ENCODE measurements at places on chromosomes 16 and 17.
A peak's percentile ranks its signal among the peaks of the same experiment; 100 is the strongest.

- DNase-seq = no peak
Measured at GRCh38 chr17:65914784-65915342, 277.1 kb downstream of the CEP112 start.

- DNase-seq = no peak
Measured at GRCh38 chr16:80682421-80683070, 121.9 kb downstream of the CDYL2 start.

GRCh38 chr17:81991684-81992305, 14.4 kb downstream of the ASPSCR1 start:
- DNase-seq = no peak

DNA sequence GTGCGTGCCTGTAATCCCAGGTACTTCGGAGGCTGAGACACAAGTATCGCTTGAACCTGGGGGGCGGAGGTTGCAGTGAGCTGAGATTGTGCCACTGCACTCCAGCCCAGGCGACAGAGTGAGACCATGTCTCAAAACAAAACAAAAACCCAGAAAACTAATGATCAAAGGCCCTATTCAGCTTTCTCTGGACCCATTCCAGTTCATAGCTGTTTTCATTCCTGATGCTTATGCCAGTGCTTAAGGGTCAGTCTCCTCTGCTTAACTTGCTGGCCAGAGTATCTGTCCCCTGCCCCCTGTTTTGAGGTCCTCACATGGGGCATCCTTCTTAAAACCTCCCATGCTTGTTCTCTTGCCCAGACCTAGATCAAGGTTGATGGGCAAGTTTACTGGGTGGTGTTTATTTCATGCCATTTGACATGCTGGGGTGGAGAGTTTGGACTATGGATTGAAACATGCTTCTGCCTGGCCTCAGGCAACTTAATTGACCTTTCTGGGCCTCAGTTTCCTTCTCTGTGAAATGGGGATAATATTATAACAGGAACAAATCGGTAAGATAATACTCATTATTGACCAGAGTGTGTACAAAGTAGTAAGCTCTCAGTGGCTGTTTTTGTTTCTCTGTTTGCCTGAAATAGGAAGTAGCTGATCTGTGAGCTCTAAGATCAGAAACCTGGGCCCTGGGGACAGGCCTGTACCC, 369.8 kb downstream of the CPPED1 start:
- DNase-seq = no peak

DNA sequence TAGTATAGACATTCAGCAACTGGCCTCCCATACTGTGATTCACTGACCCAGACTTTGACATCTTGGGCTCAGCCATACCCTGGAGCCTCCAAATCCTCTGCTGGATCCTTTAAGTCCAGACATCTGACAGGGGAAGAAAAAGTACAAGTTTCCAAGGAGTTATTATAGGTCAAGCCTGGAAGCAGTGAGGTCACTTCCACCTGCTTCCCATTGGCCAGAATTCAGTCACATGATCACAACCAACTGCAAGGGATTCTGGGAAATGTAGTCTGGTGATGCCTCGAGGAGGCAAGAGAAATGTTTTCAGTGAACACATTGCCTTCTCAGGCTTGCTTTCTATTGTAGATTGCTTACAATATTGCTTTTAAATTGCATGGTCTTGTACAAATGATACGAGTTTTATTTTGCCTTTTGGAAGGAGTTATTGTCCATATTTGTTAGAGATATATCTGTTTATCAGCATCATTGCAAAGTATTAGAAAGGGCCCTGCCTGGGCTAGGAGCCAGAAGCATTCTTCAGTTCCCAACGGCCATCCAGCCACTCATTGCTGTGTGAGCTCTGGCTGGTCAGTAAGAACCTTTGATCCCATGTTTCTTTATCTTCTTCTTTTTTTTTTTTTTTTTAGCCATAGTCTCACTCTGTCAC, 696.9 kb downstream of the WWOX start:
- DNase-seq = peak; percentile 82

DNA sequence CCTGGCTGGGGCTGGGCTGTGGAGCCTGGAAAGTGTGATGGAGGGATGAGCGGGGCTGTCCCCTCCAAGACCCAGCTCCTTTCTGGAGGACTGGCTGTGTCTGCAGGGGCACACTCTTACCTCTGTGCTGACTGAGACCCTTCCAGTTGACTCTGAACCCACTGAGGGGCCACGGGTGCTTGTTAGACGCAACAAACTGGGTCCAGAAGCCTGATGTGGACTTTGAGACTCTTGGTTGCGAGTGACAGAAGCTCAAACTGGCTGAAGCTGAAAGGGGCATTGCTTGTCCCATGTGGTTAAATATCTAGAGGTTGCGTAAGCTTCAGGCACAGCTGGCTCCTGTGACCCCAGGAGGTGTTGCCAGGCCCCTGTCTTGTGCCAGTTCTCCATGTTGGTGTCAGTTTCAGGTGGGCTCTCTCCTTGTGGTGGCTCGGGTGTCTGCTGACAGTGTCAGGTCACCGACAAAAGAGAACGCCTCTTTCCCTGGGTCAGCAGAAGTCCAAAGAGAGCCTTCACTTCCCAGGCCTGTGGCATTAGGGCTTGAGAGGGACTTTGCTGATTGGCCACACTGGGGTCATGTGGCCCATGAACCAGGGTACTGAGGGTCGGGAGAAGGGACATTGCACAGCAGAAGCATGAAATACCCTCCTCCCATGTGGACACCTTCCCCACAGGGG, 16.7 kb downstream of the ADCY7 start:
- no peak for DNase-seq

GRCh38 chr17:4545217-4545951, 9.8 kb downstream of the MYBBP1A start:
- no peak for DNase-seq

- DNase-seq = no peak
Measured at GRCh38 chr17:75834928-75835653, 9.1 kb downstream of the UNC13D start.

- DNase-seq = no peak
Measured at GRCh38 chr17:73906896-73907870, 262.9 kb upstream of the SDK2 start.

DNA sequence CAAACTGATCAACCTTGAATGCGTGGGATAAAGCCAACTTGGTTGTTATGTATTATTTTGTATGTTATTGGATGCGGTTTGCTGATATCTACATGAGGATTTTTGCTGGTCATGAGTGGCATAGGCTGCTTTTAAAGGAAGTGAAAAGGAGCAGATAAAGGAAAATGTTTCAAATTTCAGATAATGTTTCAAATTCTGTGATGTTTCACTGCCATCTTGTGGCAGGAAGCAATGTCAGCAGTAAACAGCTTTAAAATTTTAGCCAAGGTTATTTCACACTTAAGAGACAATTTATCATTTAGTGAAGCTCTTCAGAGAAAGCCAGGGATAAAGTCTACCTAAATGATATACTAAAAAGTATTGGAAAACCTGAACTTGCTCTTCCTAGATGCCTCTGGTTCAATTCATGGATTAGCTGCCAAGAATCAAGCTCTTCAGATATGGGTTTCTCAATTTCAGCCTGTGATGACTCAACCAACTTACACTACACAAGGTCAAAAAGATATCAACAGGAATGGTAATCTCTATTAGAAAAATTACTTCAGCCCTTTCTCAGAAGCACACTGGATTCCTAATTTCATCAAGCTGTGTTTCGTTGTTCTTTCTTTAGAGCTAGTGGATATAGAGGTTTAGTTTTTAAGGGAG, 136.0 kb upstream of the C17orf78 start:
- peak; percentile 14 for DNase-seq

- DNase-seq = no peak
Measured at GRCh38 chr17:65519462-65519861, 42.0 kb downstream of the AXIN2 start.

- DNase-seq = no peak
Measured at GRCh38 chr17:41101586-41102259, at the start of gene KRTAP4-16. KRTAP4-16 (minus strand) TSS chr17:41102209; CDS start chr17:41102209, 0 bp downstream.

DNA sequence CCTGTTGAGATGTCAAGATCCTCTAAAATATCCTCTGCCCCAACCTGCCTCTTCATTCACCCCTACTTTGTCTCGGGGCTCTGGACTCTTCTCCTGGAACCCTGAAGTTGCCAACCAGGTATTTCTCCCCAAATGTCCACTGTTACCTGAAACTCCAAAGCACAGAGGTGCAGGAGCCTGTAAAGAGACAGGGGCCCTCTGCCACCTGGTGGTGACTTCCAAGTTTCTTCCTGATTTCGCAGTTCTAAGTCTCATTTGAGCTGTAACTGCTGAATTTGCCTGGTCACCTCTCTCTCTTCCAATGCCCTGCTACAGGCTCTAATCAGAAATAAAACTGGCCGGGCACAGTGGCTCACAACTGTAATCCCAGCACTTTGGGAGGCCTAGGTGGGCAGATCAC, 77.1 kb upstream of the RCVRN start:
- DNase-seq = no peak

GRCh38 chr17:17073030-17073564, 30.8 kb downstream of the MPRIP start:
- DNase-seq = no peak

GRCh38 chr16:90023078-90023447, 3.8 kb upstream of the DBNDD1 start:
- DNase-seq = no peak

- no peak for DNase-seq
Measured at GRCh38 chr17:1137465-1137894, 42.3 kb downstream of the ABR start.

DNA sequence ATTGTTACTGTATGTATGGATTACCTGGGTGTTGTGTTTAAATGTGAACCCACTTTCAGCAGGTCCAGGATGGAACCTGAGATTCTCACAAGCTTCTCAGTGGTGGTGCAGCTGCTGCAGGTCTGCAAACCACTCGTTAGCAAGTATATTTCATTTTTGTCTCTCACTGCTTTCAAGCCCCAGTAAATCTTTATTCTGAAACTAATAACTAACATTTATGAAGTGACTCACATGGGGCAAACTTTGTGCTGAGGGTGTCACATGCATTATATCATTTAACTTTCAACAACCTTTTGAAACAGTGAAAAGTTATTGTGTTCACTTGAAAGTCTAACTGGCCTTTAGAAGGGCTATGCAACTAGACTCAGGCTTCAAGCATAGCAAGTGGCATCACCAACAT, 98.9 kb upstream of the DYNLRB2 start:
- DNase-seq = no peak

DNA sequence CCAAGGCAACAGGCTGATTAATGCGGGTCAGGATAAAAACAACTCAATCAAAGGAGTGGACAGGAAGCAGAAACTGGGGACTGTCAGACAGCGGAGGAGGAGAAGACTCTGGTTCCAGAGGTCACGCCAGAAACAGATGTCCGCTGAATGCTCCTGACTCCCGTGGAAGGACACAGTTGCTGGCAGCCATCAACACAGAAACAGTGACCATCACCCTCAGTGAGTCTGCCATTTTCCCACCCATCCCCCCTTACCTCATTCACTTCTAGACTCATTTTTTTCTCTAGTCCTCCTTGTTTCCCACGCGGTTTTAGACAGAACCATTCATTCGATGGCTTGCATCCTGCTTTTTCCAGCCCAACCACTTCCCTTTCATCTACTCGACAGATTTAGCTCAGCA, 40.9 kb downstream of the DHRS7C start:
- no peak for DNase-seq

DNA sequence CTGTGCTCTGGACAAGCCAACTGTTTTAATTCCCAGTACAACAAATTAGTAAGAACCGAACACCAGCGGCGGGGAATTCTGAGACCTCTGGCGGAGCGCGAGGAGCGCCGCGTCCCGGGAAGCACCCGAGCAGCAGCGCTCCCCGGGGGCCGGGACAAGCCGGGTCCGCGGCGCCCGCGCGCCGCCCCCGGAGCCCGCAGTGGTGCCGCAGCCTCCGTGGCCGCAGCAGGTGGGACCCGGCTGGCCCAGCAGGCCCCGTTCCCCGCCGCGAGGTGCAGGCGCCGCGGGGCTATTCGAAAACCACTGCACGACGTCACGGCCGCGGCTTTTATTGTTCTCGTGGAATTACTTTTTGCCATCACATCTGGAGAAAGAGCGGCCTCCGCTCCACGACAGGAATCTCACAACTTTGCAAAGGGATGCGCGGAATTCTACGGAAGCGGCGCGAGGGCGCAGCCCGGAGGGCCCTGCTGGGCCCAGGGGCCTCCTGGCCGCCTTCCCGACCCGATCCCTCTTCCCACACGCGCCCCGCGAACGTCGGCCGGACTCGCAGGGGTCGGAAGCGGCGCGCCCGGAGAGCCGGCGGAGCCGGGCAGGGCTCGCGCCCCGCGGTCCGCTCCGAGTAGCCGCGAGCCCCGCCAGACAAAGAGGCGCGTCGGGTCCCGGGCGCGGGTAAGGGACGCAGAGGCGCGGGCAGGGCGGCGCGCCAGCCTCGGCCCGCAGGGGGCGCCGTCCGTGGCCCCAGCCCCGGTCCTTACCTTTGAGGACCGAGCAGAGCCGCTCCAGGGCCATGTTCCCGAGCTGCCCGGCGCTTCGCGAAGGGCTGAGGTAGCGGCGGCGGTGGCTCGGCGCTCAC, 696 bp downstream of the NETO2 start:
- DNase-seq = peak; percentile 75

DNA sequence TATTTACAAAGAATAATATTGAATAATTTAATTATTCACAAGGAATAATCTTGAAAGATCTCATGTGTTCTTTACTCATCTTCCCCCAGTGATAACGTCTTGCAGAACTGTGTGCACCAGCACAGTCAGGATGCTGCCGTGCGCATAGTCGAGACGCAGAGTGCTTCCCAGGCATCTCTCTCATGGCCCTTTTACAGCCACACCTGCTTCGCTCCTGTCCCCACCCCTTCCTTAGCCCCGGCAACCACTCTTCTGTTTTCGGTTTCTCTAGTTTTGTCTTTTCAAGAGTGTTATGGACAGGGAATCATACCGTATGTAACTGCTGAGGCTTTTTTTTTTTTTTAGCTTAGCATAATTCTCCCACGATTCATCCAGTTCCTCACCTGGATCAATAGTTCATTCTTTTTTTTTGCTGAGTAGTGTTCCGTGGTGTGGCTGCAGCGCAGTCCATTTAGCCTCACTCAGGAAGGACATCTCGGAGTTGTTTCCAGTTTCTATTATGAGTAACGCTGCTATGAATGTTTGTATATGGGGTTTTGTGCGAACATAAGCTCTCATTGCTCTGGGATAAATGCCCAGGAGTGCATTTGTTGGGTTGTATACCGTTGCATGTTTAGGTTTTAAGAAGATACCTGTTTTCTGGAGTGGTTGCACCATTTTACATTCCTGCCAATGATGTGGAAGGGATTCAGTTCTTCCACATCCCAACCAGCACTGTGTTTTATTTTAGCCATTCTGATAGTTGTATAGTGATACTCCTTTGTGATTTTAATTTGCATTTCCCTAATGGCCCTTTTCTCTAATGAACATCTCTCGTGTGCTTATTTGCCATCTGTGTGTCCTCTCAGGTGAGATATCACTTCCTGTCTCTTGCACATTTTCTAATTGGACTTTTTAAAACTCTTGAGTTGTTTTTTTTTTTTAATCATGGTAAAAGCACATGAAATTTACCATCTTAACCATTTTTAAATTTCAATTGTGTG, 47.6 kb downstream of the SEC14L1 start:
- no peak for DNase-seq

Measured in suppressor macrophage treated with lipopolysaccharide for 1 hour (primary cell).